Stimulated activated CD4-positive, alpha-beta T cell treated with anti-CD3 and anti-CD28 coated beads, Interleukin-1b, Interleukin-23, amount 100 ng/mL, for 1 hour (primary cell): ENCODE measurements at places on chromosomes 3 and 15.

GRCh38 chr3:122957707-122958689 lies 69.6 kb downstream of the SEMA5B start:
- DNase-seq, result no peak

DNA sequence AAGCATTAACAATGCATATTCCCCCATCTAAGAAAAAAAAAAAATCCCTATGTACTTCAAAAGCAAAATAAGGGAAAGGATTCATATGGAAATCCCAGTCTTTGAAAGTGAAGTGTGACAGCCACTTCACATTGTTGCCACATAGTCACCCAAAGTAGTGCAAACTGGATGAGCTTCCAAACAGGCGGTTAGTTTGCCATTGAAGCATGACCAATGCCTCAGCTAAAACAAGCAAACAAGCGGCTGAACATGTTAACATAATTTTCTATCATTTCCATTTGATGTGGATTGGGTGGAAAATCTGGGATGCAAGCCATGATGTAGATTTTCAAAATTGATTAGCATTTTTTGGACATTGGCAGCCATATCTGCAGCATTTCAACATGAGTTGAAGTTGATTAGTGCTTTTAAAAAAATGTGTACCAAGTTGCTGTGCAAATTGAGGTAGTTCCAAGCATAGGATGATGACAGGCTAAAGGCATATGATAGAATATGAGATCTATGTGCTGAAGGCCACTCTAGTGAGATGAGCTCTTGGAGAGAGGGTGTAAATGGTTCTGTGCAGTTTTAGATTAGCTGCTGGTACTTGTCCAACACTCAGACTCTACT lies 405.2 kb downstream of the NR2F2 start:
- DNase-seq, result no peak

- no peak for DNase-seq
These were observed 44.6 kb downstream of the SEMA3G start for GRCh38 chr3:52400275-52400793.

- DNase-seq, result no peak
These were observed 25.2 kb upstream of the DENND6A start for GRCh38 chr3:57718118-57718517.

DNA sequence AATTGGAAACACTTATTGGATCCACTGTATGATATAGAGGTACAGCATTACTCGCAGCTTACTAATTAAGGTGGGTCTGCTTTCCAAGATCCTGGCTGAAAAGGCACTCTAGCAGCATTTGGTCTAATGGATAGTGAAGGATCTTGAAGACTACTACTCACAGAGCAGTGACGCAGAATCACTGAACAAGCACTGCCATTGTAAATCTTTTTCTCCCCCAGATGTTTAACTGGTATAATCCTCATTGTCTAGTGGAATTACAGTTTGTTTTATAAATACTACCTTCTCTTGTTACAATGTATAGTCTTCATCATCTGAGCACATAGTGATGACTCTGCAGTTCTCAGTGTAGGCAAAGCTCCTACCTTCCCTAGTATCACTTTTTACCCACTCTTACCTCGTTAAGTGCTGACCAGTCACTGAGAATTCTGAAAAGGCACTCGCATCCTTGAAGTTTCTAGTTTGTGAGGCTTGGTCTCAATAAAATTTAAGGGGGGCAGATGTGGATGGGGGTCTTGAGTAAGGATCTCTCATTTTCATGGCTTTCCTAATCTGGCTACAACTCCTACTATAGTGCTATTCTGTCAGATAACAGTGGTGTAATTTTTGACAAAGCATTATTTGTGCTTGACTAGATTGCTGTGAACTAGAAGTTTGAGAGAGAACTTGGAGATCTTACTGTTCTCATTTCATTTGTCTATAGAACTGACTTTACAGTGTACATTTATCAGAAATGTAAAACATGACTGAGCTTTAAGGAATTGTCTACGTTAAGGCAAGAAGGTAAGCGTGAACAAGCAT lies 23.2 kb downstream of the MAPK6 start:
- no peak for DNase-seq

DNA sequence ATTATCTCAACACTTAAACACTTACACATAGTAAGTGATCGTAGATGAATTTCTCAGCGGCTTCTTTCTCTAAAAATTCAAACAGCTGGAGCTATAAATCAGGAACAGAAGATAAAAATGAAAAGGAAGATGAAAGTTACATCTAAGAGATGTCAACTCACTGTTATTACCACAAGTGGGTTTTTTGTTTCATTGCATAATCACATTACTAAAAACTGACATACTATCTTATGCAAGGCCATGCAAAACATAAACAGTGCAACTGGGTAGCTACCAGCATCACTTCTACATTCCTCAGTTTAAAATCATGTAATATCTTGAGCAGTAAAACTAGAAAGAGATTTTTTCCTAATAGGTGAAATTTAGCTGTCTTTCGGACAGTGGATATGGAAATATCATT lies 14.9 kb downstream of the MINDY4B start:
- no peak for DNase-seq

GRCh38 chr3:143056372-143056771 lies 55.0 kb downstream of the U2SURP start:
- DNase-seq, result no peak

DNA sequence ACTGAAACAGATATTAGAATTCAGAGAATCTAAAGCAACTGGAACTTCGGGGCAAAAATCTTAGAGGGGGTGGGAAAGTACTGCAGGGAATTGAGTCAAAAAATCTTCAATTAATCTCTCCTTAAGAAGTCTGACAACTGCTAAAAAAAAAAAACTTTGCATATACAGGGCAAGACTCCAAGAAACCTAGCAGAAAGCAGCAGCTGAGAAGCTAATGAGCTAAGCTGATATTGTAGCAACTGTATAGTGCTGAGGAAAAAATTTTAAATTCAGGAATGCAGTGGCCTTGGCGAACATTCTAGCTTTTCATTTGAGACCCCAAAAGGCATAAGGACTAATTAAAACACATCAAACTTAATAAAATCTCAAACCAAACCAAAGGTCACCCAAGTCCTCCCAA lies 113.6 kb downstream of the SCAPER start:
- no peak for DNase-seq

GRCh38 chr15:36886701-36887100 lies 213.6 kb downstream of the MEIS2 start:
- no peak for DNase-seq

- no peak for DNase-seq
These were observed 148.3 kb downstream of the PLCH1 start for GRCh38 chr3:155596615-155597014.

GRCh38 chr3:133505813-133506212 lies 67.7 kb upstream of the CDV3 start:
- no peak for DNase-seq

GRCh38 chr3:4409971-4410573 lies 57.0 kb downstream of the SUMF1 start:
- DNase-seq, result no peak

- no peak for DNase-seq
These were observed 574 bp downstream of the DUOXA1 start for GRCh38 chr15:45128971-45129639.

DNA sequence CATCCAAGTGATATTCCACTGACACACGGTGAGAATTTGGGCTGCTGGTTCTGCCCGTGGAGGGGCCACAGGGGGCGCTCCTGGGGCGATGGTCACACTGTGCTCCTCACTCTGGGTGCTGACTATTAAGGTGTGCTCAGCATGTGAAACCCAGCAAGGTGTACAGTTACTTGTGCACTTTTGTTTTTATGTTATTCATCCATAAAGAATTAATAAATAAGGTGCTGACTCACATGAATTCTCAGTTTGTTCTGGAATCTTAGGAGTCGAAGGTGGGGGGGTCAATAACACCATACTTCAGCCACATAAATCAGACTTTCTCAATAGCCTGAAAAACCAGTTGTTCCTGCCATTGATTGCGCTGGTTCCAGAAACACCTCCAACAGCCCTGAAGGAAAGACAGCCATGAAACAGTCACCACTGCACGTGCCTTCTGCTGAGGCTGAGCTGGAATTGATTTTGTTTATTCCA lies 53.5 kb upstream of the SPATA12 start:
- DNase-seq, result no peak
